ENCODE measurements at places on chromosomes 6 and 20.

GRCh38 chr6:167759206-167759605 lies 67.5 kb upstream of the AFDN start:
- DNase-seq = no peak

DNA sequence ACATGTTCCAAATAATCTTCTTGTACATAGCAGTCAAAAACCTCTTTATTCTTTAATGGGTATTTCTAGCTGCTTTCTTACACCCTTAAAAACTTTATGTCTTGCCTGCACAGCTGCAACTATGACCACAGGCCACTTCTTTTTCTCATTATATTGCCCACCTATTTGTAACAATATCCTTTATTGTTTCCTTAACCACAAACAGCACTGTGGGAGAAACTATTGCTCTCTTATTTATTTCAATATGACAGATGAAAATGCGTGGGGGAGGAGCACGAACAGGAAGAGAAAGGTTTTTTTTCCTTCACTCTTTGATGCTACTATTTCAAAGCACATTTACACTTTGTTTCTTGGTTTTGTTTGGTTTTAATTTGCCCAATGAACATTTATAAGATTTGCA lies 253.5 kb downstream of the GJA1 start:
- DNase-seq = no peak

DNA sequence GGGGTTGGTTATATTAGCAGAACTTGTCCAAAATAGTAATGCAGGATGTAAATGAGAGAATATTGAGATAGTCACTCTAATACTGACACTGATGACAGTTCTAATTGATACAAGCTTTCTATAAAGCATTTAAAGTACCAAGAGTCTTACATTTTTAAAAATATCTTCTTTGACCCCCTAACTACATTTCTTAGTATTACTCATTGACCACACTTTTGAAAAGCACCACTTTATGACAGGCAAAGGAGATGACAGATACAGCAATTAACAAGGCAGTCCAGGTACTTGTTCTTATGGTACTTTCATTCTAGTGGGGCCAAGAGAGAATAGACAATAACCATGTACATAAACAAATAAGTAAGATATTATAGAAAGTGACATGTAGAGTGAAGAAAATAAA lies 139.4 kb upstream of the EYA4 start:
- DNase-seq = no peak

GRCh38 chr6:137233911-137234863 lies 15.0 kb upstream of the IFNGR1 start:
- no peak for DNase-seq

DNA sequence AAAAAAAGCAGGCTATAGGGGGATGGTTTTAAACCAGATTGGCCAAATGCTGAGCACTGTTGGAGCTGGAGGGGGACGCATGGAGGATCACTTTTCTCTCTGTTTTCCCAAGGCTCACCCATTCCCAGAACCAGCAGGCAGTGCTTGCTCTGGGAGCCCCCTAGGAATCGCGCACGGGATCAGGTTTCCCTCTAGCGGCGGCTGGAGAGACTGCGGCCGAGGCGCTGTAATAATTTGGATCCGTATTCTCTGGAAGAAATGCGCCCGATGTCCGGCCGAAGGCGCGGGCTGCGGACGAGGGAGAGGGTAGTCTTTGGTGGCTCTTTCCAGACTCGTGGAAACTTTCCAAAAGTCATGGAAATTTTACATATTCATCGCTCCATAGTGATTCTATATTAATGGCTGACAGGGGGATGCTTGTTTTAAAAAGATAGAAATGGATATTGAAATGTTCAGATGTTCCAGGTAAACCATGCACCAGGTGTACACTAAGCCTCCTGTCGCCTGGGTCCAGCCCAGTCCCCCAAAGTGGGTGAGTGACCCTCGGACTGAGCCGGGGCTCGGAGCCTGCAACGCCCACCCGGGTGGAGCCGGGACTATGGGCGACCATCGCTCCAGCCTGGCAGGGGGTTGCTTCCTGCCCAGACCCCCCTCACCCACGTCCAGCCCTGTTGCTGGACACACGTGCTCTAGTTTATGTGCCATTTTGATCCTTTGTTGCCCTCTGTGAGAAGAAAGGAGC lies 78.7 kb upstream of the PHACTR3 start:
- peak; percentile 50 for DNase-seq

- no peak for DNase-seq
These were observed 24.9 kb upstream of the ELOVL5 start for GRCh38 chr6:53373638-53374037.

GRCh38 chr6:2108700-2109306 lies 136.6 kb downstream of the GMDS start:
- no peak for DNase-seq

- no peak for DNase-seq
These were observed 24.2 kb upstream of the TMX4 start for GRCh38 chr20:8043687-8044282.

- DNase-seq = no peak
These were observed 56.0 kb downstream of the RAMACL start for GRCh38 chr6:166530211-166531095.
